ENCODE measurements at places on chromosomes 13 and 19. TPM values are rescaled to one million over a fixed set of nuclear protein-coding genes. Genes with fewer than 3 reads are reported as not detected.
A peak's percentile ranks its signal among the peaks of the same experiment; 100 is the strongest.

Gene CEACAM8
- not detected for total RNA-seq

- no peak overlapping the region for H3K4me3 ChIP-seq
- H3K36me3 ChIP-seq: peaks cover 6% of the 10 kb centered on the region
- H3K27ac ChIP-seq: no peak overlapping the region
- peaks cover 14% of the 10 kb centered on the region for H3K4me1 ChIP-seq
Measured at GRCh38 chr19:2942928-2943640, 1.7 kb downstream of the ZNF77 start.

DNA sequence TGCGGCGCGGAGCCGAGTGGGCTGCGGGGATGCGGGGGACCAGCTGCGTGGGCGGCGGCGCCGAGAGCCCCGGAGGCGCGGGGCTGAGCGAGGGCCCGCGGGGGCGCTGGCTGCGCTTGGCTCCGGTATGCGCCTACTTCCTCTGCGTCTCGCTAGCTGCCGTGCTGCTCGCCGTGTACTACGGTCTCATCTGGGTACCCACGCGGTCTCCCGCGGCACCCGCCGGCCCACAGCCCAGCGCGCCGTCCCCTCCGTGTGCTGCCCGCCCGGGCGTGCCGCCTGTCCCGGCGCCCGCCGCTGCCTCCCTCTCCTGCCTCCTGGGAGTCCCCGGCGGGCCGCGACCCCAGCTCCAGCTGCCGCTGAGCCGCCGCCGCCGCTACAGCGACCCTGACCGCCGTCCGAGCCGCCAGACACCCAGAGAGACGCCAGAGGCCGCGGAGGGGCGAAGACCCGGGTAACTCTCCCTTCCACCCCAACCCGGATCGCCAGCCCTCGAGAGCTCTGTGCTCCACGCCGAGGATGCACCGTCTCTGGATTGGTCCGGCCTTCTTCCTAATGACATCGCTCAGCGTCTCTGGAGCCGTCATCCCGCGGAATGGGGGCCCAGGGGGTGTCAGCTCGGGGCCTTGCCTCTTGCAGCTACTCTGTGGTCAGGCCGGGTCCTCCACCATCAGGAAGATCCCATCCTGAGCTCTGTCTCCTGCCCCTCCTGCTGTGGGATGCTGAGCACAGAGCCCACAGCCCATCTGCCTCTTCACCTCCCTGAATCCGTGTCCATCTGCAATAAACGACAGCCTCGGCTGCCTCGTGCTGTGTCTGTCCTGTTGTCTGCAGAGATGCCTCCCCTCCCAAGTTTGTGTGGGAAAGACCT, 441 bp downstream of the INAFM1 start:
- peak overlapping the region; percentile 91 for H3K27ac ChIP-seq
- no peaks in the 10 kb centered on the region for H3K27me3 ChIP-seq
- DNase-seq: no peak
- H3K4me1 ChIP-seq: peaks cover 56% of the 10 kb centered on the region
- H3K36me3 ChIP-seq: peaks cover 16% of the 10 kb centered on the region

GRCh38 chr13:109547942-109548341, 238.4 kb downstream of the IRS2 start:
- H3K36me3 ChIP-seq: no peaks in the 10 kb centered on the region
- H3K4me1 ChIP-seq: no peaks in the 10 kb centered on the region
- H3K27ac ChIP-seq: no peak overlapping the region
- no peak for DNase-seq
- no peak overlapping the region for H3K4me3 ChIP-seq

Gene ZNF766
- 6.8 TPM for total RNA-seq

Gene CGB1
- total RNA-seq: not detected

- H3K4me1 ChIP-seq: peaks cover 23% of the 10 kb centered on the region
- H3K36me3 ChIP-seq: peaks cover 11% of the 10 kb centered on the region
- no peaks in the 10 kb centered on the region for H3K27me3 ChIP-seq
- DNase-seq: peak; percentile 26
- peak overlapping the region; percentile 98 for H3K27ac ChIP-seq
Measured at GRCh38 chr19:34733266-34733745, 737 bp upstream of the ZNF181 start.

GRCh38 chr13:59494560-59494970, 669.2 kb downstream of the DIAPH3 start:
- no peak for DNase-seq
- no peaks in the 10 kb centered on the region for H3K36me3 ChIP-seq
- no peaks in the 10 kb centered on the region for H3K4me1 ChIP-seq
- no peak overlapping the region for H3K4me3 ChIP-seq

DNA sequence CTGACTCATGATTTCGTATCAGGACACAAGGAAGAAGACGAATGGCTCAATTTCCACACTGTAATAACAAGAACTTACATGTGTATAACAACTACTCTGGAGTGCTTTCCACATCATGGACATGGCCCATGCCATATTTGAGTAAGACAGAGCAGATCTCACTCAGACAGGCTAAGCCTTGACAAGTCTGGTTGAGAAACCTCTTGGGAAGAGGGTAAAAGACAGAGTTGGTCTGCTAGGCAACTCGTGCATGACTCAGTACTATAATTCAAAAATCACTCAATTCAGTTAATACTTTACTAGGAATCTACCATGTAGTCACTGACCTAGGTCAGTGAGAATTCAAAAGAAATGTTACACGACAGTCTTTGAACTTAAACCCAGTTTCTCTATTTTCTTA, 5.7 kb upstream of the THSD1 start:
- no peak overlapping the region for H3K4me3 ChIP-seq
- H3K27ac ChIP-seq: no peak overlapping the region
- no peaks in the 10 kb centered on the region for H3K27me3 ChIP-seq
- peaks cover under 1% of the 10 kb centered on the region for H3K4me1 ChIP-seq

DNA sequence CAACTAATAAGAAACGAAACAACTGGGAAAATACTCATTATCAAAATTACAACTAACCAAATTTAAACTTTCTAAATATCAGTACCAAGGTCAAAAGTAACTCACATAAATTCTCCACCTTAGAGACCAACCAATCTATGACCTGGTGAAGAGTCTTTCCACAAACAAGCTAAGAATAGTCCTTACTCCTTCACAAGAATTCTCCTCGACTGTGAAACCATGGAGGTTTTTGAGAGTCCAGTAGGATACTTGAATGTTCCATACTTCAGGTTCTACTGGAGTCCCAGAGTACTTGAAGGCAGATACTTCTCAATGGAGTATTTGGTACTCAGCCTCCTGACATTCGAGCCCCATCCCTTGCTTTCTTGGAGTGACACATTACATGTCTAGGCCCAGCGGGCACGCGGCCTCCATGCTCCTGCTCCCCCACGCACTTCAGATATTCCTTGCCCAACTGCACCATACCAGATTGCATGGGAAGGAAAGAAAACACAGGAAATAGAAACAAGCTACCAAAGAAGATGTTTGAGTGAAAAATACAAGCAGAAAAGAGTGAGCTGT, 63.9 kb downstream of the ABCC4 start:
- no peak overlapping the region for H3K27ac ChIP-seq
- no peaks in the 10 kb centered on the region for H3K36me3 ChIP-seq
- H3K27me3 ChIP-seq: no peaks in the 10 kb centered on the region
- DNase-seq: no peak

- no peak for DNase-seq
- no peak overlapping the region for H3K27ac ChIP-seq
- no peak overlapping the region for H3K4me3 ChIP-seq
- no peaks in the 10 kb centered on the region for H3K4me1 ChIP-seq
Measured at GRCh38 chr13:72820156-72820897, 38.4 kb downstream of the PIBF1 start.

DNA sequence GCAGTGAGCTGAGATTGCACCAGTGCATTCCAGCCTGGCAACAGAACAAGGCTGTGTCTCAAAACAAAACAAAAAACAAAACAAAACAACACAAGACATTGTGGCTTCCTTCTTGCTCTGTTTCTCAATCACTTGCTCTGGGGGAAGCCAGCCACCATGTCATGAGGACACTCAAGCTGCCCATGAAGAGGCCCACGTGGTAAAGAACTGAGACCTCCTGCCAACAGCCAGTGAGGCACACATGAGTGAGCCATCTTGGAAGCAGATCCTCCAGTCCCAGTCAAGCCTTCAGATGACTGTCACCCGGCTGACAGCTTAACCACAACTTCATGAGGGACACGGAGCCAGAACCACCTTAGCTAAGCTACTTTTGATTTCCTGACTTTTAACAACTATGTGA, 25.2 kb downstream of the CPT1C start:
- no peaks in the 10 kb centered on the region for H3K36me3 ChIP-seq
- peaks cover 5% of the 10 kb centered on the region for H3K4me1 ChIP-seq
- DNase-seq: no peak
- H3K27ac ChIP-seq: no peak overlapping the region

Gene NOP53
- total RNA-seq: 220 TPM

DNA sequence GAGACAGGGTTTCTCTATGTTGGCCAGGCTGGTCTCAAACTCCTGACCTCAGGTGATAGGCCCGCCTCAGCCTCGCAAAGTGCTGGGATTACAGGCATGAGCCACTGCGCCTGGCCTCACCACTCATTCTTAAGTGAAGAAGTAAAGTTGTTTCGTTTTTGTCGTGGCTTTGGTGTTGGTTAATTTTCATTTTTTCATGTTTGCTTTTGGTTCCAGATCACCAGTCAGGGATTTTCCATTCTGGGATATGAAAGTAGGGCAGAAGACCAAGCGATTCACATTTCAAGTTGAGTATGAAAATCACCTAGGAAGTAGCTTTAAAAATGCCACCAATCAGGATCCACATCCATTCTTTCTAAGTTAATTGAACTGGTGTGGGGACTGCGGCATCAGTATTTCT, 289.9 kb downstream of the DIAPH3 start:
- H3K27me3 ChIP-seq: no peaks in the 10 kb centered on the region
- peaks cover 6% of the 10 kb centered on the region for H3K4me1 ChIP-seq

GRCh38 chr19:36489920-36490415, 607 bp upstream of the ZNF566 start:
- peak overlapping the region; percentile 93 for H3K4me3 ChIP-seq
- DNase-seq: peak; percentile 49
- H3K4me1 ChIP-seq: peaks cover 6% of the 10 kb centered on the region
- peak overlapping the region; percentile 93 for H3K27ac ChIP-seq

Gene CLEC17A
- not detected for total RNA-seq

- H3K4me1 ChIP-seq: peaks cover 18% of the 10 kb centered on the region
- peak overlapping the region; percentile 99 for H3K4me3 ChIP-seq
- no peaks in the 10 kb centered on the region for H3K27me3 ChIP-seq
- DNase-seq: peak; percentile 60
Measured at GRCh38 chr19:13794398-13794756, 866 bp upstream of the ZSWIM4 start.

DNA sequence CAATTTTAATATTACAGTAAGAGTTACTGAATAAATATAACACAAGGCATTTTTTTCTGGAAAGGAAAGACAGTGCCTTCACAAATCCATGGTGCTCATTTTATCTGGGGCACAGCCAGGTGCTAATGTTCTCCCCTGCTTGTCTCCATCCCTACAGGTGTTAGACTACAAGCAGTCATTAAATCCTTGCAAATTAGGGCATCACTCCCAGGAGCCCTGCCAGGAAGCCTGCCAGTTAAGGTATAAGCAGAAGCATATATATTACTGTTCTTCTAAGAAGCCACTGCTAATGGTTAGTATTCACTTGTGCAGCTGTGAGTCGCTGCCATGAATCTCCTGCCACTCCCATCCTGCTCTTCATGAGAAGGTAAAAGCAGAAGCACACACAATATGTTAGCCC, 149.7 kb downstream of the OXGR1 start:
- H3K36me3 ChIP-seq: no peaks in the 10 kb centered on the region
- DNase-seq: no peak
- H3K27ac ChIP-seq: no peak overlapping the region
- H3K27me3 ChIP-seq: no peaks in the 10 kb centered on the region

Gene FARP1
- total RNA-seq: 17.6 TPM

GRCh38 chr13:94195715-94196114, 283.8 kb downstream of the DCT start:
- H3K27me3 ChIP-seq: no peaks in the 10 kb centered on the region
- no peaks in the 10 kb centered on the region for H3K4me1 ChIP-seq
- H3K27ac ChIP-seq: no peak overlapping the region
- H3K36me3 ChIP-seq: no peaks in the 10 kb centered on the region

DNA sequence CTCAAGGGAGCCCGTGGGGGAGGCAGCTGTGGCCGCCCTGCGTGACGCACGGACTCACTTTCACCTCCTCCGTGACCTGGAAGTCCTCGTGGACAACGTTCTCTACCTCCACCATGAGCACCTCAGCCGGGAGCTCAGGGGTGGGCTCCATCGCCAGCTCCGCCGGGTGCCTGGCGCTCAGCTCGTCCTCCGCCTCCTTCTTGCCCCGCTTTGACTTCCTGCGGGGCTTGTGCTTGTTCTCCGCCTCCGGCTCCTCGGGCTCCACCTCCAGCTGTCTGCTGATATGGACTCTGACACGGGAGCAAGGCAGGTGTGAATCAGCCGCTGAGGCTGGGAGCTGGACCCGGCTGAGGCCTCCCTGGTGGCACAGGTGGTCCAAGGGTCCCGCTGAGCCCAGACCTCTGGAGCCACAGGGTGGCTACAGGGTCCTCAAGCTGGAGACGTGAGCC, 8.2 kb downstream of the LONP1 start:
- no peak for DNase-seq
- H3K36me3 ChIP-seq: peaks cover 42% of the 10 kb centered on the region
- no peak overlapping the region for H3K4me3 ChIP-seq
- no peak overlapping the region for H3K27ac ChIP-seq

Gene ZC3H4
- 21.9 TPM for total RNA-seq

- no peaks in the 10 kb centered on the region for H3K36me3 ChIP-seq
- H3K4me1 ChIP-seq: no peaks in the 10 kb centered on the region
- no peak overlapping the region for H3K4me3 ChIP-seq
- H3K27ac ChIP-seq: no peak overlapping the region
- no peak for DNase-seq
- no peaks in the 10 kb centered on the region for H3K27me3 ChIP-seq
Measured at GRCh38 chr13:43196750-43197370, 173.5 kb downstream of the DNAJC15 start.

Gene CD79A
- total RNA-seq: not detected

Gene ZNF211
- total RNA-seq: 15.7 TPM

DNA sequence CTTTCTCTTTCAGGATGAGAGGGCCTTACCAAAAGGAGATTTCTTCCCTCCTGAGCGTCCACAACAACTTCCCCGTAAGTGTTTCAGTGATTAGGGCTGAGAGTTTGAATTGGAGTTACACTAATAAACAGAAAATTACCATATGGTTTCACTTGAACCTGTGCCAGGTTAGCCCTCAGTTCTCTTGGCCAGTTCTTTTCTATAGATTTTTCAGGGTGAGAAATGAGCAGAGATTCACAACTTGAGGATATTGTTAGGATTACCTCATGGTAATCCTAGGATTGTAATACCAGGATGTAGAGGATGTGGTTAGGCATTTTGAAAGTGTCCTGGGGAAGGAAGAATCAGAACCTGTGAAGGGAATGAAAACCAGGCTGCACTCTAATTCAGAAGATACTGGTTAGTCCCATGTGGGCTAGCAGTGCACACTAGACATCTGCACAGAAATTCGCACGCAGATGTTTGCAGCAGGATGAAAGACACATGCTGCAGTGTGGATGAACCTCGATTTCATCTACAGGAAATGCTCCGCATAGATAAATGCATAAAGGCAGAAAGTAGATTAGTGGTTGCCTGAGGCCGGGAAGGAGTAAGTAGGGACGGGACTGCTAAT, 24.1 kb downstream of the HNRNPM start:
- no peak overlapping the region for H3K4me3 ChIP-seq
- DNase-seq: no peak
- H3K36me3 ChIP-seq: peaks cover 83% of the 10 kb centered on the region
